ENCODE measurements at places on chromosomes 5 and 9.

DNA sequence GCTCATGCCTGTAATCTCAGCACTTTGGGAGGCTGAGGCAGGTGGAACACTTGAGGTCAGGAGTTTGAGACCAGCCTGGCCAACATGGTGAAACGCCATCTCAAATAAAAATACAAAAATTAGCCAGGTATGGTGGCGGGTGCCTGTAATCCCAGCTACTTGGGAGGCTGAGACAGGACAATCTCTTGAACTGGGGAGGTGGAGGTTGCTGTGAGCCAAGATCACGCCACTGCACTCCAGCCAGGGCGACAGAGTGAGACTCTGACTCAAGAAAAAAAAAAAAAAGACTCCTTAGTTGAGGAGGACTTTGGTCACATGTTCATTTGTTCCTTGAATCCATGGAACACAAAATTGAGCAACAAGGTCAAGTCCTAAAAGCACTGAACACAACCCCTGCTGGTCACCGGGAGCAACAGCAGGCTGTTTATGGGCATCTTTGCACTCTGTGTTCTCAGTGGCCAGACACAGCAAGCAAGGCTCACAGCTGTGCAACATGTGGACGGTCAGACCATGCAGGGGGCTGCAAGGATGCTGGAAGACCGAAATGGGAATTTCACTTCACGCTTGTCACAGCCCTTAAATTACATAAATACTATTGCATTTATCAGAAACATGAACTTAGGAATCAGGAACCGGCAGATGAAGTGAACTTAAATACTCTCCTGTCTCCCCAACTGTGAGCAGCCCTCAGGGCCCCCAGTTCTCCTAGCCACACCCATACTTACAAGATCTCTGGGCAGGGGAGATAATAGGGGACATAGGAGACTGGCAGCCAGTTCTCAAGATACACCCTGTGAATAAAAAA is 2.8 kb downstream of the GBGT1 start:
- DNase-seq, result no peak

DNA sequence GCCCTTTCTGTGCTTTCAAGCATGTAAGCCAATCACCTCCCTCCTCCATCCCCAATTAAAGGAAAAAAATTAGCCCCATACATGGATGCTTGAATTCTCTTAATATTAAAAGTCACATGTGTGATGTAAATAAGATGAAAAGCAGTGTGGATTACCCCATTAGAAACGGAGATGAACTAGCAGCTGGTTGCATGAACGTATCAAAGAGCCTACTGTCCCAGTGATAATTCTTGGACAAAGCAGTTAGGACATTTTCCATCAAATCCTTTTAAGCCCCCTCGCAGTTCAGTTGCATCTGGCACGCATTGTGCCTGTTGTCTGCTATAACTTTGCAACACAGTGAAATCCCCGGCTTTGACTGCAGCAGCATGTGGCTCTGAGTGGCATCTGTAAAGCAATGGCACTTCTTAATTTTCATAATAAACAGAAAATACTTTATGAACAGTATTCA is 285.6 kb downstream of the FBXL7 start:
- no peak for DNase-seq

- DNase-seq, result no peak
These were observed 597.3 kb downstream of the TLE1 start for GRCh38 chr9:81092057-81092456.

- DNase-seq, result no peak
These were observed 4.9 kb upstream of the JAK2 start for GRCh38 chr9:4980086-4980727.

DNA sequence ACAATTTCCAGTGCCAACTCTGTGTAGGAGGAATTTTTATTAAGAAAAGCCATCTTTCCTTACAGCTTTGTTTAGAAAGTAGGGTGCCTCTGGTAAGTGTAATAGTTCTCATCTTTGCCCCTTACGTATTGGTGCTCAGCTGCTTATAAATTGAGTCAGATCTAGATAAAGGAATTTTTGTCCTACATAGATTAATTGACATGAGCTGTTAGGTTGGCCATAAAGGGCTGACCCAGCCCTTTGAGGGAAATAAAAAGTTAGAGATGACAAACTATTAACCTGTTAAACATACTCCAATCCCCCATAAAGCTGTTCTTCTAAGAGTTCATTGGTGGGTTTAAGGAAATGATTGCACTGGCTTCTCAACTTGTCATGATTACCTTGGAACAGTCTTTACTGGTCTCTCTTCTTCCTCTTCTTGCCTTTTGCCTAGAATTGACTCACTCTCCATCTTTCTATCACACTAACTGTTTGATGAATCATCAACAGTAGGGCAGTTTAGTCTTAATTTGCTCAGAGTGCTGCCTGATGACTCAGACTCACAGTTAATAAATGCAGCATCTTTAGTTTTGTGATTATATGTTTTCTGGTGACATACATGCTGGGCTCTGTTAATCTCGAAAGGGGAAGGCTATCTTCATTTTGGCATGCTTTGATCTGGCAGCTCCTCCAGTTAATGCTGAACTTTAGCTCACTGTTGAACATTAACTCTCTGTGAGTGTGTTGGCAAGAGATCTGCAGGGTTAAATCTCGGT is 51.7 kb downstream of the ARHGAP26 start:
- DNase-seq, result no peak

DNA sequence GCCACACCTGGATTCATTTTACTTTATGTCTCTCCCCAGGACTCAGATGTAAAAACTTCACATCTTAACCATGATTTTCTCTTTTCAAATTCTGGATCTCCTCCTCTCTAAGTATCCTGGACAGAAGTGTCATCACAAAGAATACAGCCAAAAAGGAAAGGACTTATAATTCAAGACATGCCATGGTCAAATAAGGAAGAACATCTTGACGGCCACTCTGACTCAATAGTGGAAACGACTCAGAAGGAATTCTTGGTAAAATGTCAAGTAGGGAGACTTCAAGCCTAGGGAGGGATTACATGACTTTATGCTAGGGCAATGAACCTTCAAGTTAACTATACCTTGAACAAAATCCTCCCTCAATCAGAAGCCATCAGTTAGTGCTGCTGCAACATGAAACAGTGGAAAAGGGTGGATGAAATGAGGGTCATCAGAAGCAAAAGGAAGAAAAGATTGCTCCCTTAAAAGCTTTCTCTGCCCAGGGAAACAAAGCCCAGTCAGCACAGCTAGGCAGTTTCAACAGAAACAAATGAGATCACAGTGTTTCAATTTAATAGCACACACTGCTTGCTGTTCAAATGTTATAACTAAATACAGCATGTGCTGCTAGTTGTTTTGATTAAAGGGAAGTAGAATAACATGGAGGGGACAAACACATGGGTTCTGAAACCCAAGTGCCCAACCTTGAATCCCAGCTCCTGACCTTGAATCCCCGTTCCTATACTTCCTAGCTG is 101.4 kb downstream of the LPAR1 start:
- DNase-seq, result no peak

- DNase-seq, result no peak
These were observed 26.9 kb downstream of the ROR2 start for GRCh38 chr9:91923145-91923544.

DNA sequence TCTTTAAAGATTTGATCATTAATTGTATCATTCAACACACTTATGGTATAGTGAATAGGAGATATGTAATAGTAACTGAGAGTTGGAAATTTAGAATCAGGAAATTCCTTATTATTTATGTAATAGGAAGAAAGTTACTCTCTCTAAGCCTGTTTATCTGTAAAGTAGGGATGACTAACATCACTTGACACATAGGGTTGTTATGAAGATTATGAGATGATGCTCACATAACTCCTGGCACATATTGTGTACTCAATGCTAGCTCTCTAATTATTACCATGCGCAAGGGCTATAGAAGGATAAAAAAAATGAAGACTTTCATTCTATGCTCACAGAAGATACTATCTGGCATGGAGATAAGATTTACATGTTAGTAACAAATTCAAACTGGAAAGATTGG is 149.9 kb downstream of the ISOC1 start:
- DNase-seq, result no peak

DNA sequence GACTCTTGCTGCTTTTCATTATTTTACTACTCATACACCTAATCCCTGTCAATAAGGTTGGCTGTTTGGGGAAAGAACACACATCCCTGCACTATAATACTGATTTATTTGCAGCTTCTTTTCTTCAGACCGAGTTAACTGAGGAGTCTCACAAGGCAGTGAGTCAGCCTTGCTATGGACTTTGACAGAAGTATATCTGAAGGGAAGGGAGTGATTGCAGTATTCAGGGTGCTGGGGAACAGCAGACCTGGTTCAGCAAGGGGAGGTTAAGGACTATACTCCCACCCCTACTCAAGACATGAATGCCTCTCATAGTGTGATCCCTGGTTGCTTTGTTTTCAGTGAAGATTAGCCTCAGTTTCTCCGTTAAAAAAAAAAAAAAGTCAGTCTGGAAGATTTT is 99.8 kb downstream of the TLE4 start:
- DNase-seq, result no peak

GRCh38 chr5:109155625-109156024 is 254.1 kb downstream of the PJA2 start:
- DNase-seq, result no peak

DNA sequence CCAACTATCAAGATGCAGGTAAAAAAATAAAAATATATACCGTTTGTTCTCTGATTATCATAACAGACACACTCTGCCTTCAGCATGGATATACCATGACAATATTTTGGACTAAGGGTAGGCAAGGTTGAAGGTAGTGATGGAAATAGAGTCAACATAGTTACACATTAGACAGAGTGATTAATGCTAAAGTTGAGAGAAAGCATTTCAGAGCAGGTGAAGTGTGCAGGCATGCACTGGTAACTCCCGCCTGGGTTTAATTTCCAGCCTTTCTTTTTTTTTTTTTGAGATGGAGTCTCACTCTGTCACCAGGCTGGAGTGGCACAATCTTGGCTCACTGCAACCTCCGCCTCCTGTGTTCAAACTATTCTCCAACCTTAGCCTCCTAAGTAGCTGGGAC is 458.5 kb downstream of the TLR4 start:
- no peak for DNase-seq

- DNase-seq, result no peak
These were observed 23.8 kb downstream of the PHAX start for GRCh38 chr5:126624534-126624933.

GRCh38 chr9:129701549-129701948 is 36.1 kb downstream of the PRRX2 start:
- DNase-seq, result no peak

DNA sequence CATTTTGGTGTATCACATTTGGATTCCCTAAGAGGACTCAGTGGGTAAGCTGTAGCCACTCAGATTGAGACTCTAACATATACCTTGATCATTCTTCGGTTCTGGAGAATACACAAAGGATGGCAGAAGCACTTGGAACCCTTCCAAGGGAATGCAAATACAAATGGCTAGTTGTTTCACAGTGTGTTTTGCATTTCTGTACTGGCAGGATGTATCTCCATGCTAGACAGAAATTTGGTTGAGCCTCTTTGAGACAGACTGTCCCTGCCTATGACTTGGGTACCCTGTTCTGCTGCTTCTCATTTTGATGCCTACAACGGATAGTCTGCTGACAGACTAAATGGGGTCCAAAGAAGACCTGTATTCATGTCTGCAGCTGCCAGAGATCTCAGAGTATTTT is 273.5 kb downstream of the TMEM38B start:
- no peak for DNase-seq

DNA sequence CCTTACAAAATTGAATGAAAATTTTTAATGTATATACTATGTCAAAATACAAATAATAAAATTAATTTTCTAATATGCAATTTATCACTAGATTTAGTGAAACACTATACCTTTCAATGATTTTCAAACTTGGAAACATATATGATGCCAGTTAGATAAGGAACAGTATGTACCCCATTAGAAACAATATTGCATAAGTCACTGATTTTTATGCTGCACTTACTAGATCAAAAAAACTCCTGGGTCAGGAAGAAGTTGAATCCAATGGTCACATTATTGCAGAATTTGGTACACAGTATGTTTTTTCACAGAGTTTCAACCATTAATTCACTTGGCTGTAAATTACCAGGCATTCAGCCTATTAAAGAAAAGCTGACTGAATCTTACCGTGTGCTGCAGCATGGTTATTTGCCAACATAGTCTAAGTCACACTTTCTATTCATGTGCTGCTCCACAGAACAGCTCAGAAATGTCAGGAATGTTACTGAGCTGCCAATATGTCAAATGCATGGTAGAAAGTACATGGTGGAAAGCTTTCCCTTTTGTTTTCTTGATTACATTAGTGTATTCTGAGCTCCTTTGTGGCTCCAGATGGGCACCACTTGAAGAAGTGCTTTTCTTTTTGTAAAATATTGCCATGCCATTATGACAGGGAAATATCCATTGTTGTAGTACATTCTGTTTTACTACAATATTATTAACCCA is 9.9 kb upstream of the PRR16 start:
- DNase-seq, result no peak

- no peak for DNase-seq
These were observed 3.5 kb upstream of the LRRC14B start for GRCh38 chr5:187617-188451.

- no peak for DNase-seq
These were observed 112.0 kb downstream of the TMEM174 start for GRCh38 chr5:73284985-73285384.

- DNase-seq, result no peak
These were observed 63.6 kb downstream of the NIPBL start for GRCh38 chr5:36939969-36940858.

DNA sequence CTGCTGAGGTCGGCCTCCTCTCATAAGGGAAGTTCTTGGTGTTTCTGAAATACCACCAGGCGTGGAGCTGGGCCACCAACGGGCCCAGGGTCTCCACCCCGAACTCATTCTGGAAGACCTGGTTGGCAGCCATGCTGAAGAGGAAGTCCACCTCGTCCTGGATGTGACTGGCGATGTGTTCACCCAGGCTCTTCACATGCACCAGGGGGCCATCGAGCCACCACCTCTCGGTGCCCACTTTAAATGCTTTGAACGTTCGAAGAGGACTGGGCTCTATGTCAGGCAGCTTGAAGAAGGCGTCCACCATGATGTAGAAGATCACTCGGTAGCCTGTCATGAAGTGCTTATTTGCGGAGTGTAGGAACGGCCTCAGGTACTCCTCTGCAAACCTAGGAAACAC is 15.1 kb downstream of the GLT6D1 start:
- no peak for DNase-seq

- DNase-seq, result no peak
These were observed 96.7 kb downstream of the MVB12B start for GRCh38 chr9:126423142-126423915.

DNA sequence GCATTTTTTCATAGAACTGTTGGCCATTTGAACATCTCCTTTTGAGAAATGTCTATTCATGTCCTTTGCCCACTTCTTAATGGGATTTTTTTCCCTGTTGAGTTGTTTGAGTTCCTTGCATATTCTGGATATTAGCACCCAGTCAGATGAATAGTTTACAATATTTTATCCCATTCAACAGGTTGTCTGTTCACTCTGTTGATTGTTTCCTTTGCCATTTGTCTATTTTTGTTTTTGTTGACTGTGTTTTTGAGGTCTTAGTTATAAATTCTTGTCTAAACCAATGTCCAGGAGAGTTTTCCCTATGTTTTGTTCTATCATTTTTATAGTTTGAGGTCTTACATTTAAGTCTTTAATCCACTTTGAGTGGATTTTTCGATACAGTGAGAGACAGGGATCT is 139.0 kb upstream of the TNPO1 start:
- no peak for DNase-seq

GRCh38 chr9:93645149-93645889 is 68.9 kb downstream of the PHF2 start:
- DNase-seq, result no peak

Measured in stimulated activated CD8-positive, alpha-beta memory T cell treated with anti-CD3 and anti-CD28 coated beads, Interleukin-15, amount 100 ng/mL, for 1 hour (primary cell).